ENCODE measurements at places on chromosomes 4 and X.

GRCh38 chr4:83716874-83717273 is 181.0 kb downstream of the GPAT3 start:
- no peak for DNase-seq

DNA sequence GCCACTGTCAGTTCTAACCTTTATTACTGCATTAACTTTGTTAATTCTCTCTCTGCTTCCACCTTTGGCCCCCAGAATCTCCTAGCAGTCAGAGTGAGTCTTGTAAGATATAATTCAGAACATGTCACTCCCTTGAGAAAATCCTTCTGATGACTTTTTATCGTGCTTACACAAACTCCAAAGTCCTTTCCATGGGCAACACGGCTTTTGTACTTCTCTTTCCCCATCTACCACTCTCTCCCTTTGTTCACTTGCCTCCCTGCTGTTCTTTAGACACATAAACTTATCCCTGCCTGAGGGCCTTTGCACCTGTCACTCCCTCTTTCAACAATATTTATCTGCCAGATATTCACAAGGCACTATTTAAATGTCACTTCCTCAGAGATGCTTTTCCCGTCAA is 64.8 kb downstream of the MAOB start:
- DNase-seq: no peak

GRCh38 chrX:106725931-106726330 is 570 bp upstream of the RNF128 start:
- no peak for DNase-seq

GRCh38 chr4:169315530-169316343 is 45.0 kb upstream of the SH3RF1 start:
- no peak for DNase-seq

DNA sequence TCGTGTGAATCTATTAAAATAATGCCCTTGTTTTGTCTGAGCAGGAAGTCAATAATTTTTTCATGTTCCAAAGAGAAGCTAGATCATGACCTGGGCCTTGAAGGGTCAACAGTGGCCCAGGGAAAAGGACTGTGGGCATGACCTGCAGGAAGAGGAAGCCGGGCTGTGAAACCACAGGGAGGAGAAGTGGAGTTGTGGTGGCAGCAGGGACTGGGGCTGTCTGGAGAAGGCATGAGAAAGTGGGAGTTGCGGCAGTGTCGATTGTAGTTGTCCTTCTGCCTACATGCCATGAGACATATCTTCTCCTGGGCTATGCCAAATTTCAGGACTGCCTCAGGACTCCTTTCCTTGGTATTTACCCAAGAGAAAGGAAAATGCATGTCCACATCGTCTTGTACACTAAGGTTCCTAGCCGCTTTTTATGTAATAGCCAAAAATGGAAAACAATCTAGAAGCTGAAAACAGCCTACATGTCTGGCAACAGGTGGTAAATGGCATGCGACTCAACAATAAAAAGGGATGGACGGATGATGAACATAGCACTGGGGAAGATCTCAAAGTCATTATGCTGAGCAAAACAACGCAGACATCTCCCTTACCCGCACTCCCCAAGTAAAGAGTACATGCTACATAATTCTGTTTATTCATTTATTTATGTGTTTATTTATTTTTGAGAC is 13.6 kb upstream of the PTTG2 start:
- no peak for DNase-seq

DNA sequence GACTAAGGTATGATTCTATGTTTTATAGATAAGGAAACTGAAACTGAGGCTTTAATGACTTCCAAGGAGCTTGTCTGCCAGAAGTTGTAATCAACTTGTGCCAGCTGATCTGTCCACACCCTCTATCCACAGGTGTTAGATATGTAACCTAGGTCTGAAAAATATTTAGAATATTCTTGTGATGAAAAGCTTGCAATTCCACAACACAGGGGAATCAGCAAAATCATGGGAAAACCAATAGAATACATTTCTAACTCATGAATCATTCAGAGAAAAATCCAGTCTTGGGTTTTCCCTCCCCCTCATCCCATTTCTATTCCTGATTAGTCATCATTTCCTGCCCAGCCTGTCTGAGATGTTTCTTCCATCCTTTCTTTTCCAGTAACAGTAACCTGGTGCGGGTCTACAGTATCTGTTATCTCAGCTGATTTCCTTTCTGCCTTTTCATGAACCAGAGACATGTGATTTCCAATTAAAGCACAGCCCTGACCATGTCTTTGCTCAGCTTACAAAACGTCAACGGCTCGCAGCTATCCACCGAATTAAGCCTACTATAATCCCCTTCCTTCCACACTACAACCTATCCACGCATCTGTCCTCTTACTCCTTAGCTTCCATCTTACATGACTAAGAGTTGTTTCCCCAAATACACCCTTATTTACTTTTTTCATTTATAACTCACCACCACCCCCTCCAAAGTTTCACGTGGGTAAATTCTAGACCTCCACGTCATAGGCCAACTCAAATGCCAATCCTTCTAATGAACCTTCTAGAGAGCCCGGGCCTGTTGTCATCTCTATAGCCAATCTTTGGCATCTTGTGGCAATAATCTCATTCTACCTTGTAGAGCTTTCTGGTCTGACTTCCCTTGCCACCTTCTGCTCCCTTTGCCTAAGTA is 961 bp upstream of the NOCT start:
- DNase-seq: no peak

DNA sequence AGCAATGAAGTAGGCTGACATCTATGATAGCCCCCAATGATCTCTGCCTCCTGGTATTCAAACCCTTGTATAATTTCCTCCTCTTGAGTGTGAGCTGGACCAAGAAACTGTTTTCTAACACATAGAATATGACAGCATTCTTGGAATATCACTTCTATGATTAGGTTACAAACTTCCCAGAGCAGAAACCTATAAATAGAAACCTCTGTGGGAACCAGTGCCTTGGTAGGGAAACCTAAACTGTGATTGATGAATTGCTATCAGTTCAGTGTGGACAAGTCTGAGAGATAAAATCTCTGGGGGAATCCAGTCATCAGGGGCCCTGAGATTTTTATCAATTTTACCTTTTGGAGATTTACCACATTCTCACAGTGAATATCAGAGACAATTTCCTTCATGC is 756.5 kb upstream of the AGA start:
- DNase-seq: no peak

DNA sequence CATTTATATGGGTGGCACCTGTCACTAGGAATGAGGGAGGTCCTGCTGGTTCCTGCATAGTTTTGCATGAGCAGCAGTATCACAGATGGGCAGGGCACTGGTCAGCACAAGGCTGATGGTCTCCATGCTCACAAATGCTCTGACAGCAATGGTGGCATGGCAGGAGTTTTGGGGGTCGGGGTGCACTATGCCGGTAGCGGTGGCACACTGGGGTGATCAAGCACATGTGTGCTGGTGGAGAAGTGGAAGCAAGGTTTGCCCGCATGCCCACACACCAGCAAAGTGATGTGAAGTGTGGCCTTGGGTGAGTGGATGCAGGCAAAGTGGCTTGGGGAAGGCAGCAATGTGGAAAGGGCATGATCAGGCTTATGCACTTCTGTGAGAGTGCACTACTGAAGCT is 60.5 kb upstream of the MAGEE1 start:
- DNase-seq: no peak

- DNase-seq: no peak
Observed at GRCh38 chrX:2714551-2714950, 23.5 kb downstream of the CD99 start.

DNA sequence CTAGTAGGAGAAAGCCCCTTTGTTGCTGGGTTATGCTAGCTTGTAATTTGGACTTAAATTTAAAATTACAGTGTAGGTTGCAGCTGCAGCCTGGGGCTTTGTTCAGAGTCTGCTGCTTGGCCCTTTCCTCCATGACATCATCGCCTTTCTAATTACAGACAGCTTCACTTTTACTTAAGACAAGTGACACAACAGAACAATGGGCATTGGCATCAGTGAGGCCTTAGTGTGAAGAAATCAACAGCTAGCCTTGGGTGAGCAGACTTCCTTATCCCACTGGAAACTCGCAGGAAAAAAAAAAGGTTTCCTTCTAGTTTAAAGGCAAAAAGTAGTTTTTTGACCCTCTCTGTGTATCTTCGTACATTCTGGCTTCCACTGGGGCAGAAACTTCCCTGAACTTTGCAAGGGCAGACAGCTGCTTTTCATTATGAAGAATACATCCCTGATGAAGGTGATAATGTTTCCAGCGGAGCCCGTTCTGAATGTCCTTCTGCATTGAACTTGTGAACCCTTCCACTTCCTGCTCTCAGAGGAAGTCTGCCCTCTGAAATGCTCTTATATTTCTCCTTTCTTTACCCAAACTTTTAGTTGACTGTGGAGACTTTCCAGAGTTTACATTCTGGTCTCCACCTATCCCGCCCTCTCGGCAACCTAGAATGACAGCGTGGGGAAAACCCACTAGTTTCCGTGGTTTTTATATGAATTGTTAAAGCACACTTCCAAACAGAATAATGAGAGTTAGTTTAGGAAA is 123.2 kb upstream of the FAM9C start:
- DNase-seq: peak; percentile 11

- no peak for DNase-seq
Observed at GRCh38 chrX:19907794-19908193, 20.4 kb upstream of the SH3KBP1 start.

GRCh38 chr4:19438233-19438632 is 813.5 kb upstream of the SLIT2 start:
- no peak for DNase-seq

DNA sequence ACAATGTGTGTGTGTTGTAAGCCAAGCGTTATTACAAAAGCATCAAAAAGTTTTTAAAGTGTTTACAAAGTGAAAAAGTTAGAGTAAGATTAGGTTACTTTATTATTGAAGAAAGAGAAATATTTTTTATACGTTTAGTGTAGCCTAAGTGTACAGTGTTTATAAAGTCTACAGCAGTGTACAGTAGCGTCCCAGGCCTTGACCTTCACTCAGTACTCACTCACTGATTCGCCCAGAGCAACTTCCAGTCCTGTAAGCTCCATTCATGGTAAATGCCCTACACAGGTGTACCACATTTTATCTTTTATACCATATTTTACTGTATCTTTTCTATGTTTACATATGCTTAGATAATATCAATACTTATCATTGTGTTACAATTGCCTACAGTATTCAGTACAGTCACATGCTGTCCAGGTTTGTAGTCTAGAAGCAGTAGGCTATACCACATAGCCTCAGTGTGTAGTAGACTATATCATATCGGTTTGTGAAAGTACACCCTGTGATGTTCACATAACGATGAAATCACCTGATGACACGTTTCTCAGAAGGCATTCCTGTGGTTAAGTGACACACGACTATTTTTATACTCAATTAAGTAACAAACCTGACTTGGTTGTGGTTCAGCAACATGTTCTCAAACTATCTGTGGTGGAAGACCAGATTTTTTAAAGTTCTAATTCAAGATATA is 152.0 kb upstream of the EDNRA start:
- DNase-seq: no peak

DNA sequence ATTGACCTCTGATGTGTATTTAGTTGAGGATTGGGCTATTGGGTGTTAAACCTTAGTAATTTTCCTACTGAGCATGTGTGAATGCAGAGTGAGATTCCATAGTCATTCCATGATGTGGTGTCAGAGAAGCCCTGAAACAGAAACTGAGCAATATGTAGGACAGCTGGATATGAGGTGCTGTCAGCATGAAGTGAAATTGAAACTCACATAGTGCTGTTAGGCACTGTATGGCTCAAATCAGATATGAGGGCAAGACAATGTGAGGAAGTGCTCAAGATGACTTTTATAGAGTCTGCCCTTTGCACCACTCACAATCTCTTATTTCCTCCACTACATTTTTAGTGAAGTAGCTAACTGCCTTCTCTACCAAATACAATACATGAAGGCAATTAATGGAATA is 188.3 kb downstream of the SH3BGRL start:
- DNase-seq: no peak

DNA sequence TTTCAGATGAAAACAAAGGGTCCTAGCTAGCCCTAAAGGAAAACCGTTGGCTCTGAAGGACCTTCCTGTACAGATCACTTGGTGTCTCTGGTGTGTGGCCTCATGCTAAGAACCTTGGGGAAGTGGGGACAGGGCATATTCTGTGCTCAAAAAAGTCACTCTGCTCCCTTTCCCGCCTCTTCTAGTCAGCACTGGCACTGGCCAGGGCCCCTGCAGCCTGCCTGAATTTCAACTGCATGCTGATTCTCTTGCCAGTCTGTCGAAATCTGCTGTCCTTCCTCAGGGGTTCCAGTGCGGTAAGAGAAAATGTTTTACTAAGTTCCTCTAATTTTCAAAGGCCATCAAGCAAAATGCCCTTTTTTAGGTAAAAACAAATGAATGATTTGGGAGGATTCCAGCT is 3.4 kb downstream of the CYBB start:
- DNase-seq: no peak

DNA sequence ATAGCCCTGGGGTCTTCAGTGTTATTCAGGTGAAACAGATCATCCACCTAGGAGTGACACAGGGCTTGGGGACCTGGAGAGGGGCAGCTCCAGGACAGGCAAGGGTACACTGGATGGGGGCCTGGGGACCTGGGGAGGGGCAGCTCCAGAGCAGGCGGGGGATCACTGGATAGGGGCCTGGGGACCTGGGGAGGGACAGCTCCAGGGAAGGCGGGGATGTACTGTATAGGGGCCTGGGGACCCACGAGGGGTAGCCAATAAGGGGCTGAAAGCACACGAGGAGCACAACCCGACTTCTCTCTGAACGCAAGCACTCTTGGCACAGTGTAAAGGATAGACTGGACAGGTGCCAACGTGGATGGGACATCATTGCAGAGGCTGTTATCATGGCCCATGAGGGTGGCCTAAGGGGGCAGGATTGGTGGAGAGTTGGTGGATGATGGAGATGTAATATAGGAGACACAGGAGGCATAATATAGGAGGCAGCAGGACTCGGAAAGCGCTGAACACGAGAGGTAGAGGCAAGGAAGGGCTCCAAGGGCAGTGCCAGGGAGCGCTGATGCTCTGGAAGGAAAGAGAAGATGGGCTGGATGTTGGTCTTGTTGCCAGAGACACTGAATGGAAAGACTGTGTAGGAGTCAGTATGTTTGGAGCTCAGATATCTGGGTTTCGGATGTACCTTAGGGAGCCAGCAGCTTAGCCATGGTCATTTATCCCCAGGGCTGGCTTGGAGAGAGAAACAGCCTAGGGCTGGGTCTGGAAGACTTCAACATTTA is 37.9 kb upstream of the FGFBP2 start:
- DNase-seq: no peak

GRCh38 chr4:153618833-153619232 is 65.2 kb upstream of the TLR2 start:
- DNase-seq: no peak

Measured in stimulated activated CD4-positive, alpha-beta T cell treated with anti-CD3 and anti-CD28 coated beads, Interleukin-4, amount 100 ng/mL, for 48 hours (primary cell).